ENCODE measurements at places on chromosomes 7 and 10.

- H3K4me3 ChIP-seq: no peak overlapping the region
- no peak for DNase-seq
- H3K4me1 ChIP-seq: no peaks in the 10 kb centered on the region
- H3K27me3 ChIP-seq: no peaks in the 10 kb centered on the region
These were observed 130.9 kb upstream of the PRR15 start for GRCh38 chr7:29432721-29433120.

DNA sequence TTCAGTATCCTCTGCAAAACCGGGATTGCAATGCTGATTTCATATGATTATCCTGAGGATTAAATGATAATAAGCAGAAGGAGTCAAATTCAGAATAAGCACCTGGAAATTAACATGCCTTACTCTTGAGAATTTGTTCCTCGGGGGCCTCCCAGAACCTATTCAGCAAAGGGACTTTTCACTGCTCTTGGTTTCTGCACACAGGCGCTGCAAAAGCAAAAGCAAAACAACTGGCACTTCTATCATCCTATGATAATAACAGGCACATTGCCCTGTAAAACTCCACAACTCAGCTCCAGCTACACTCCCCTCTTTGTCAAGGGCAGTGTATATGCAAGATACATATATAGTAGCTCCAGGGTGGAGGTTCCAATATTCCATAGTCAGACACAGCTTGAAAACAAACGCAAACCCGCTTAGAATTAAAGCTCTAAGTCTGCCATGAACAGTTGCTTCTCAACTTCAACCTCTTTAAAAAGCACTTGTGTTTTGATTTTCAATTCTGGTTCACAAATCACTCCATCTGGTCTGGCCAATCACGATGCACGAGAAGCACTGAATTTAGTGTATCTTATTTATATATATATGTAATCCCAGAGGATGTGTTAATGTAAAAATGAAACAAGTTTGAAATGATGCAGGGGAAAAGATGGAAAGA, 119.9 kb upstream of the PTER start:
- no peak for DNase-seq
- H3K27me3 ChIP-seq: no peaks in the 10 kb centered on the region
- no peaks in the 10 kb centered on the region for H3K36me3 ChIP-seq
- no peaks in the 10 kb centered on the region for H3K4me1 ChIP-seq
- no peak overlapping the region for H3K27ac ChIP-seq
- no peak overlapping the region for H3K4me3 ChIP-seq

GRCh38 chr7:135260470-135260869, 26.8 kb downstream of the STRA8 start:
- no peak overlapping the region for H3K4me3 ChIP-seq
- no peak overlapping the region for H3K27ac ChIP-seq
- no peak for DNase-seq
- H3K36me3 ChIP-seq: no peaks in the 10 kb centered on the region
- H3K4me1 ChIP-seq: peaks cover 4% of the 10 kb centered on the region

- H3K36me3 ChIP-seq: no peaks in the 10 kb centered on the region
- no peak for DNase-seq
- H3K27ac ChIP-seq: no peak overlapping the region
- H3K27me3 ChIP-seq: no peaks in the 10 kb centered on the region
- peaks cover 7% of the 10 kb centered on the region for H3K4me1 ChIP-seq
These were observed 225.0 kb upstream of the CELF2 start for GRCh38 chr10:10792681-10793080.

- no peak overlapping the region for H3K27ac ChIP-seq
- no peaks in the 10 kb centered on the region for H3K27me3 ChIP-seq
- no peak for DNase-seq
- H3K4me1 ChIP-seq: peaks cover 3% of the 10 kb centered on the region
- no peak overlapping the region for H3K4me3 ChIP-seq
These were observed 17.7 kb downstream of the LRRC20 start for GRCh38 chr10:70364772-70365091.

- H3K4me3 ChIP-seq: peak within 1 kb of the TSS; percentile 62
- H3K27me3 ChIP-seq: no peaks in the 10 kb centered on the region
- peak; percentile 10 for DNase-seq
- no peak within 1 kb of the TSS for H3K27ac ChIP-seq
These were observed at the start of gene GNG11 for GRCh38 chr7:93921607-93922566. GNG11 (plus strand) TSS chr7:93921735; CDS start chr7:93922138, 403 bp downstream.

DNA sequence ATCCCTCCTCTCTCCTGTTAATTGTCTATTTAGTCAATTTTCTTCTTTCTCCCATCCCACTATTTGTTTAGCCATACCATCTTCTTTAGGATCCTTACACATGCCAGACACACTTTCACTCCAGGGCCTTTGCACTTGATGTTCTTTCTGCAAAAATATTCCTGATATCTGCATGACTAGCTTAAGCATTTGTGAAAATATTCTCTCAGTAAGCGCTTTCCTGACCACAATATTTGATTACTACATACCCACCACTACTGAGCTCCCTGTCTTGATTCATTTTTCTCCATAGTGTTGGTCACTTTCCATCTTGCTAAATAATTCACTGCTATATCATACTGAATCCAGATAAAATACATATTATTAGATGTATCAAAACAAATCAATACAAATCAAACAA, 75.1 kb downstream of the SEMA3D start:
- DNase-seq: no peak
- no peak overlapping the region for H3K4me3 ChIP-seq
- H3K27ac ChIP-seq: no peak overlapping the region
- H3K4me1 ChIP-seq: no peaks in the 10 kb centered on the region
- no peaks in the 10 kb centered on the region for H3K27me3 ChIP-seq

DNA sequence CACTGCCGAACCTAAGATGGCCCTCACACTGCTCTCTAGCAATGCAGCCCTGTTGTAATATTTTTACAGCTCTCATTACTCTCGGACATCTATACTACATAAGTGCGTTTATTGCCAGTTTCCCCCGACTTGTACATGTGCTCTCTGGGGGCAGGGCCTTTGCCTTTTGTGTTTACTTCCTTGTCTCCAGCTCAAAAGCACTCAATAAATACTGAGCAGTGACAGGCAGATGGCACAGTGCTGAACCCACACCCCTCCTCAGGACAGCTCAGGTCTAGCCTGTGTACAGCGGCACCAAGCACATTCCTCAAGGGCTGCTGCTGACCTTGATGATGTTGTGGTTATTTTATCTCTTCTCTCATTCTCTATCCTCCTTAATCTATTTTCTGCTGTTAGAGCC, 68.0 kb upstream of the ELMO1 start:
- no peak for DNase-seq
- no peaks in the 10 kb centered on the region for H3K36me3 ChIP-seq
- H3K27ac ChIP-seq: no peak overlapping the region

GRCh38 chr10:36301539-36301938, 659.4 kb upstream of the FZD8 start:
- no peaks in the 10 kb centered on the region for H3K27me3 ChIP-seq
- H3K27ac ChIP-seq: no peak overlapping the region
- no peak overlapping the region for H3K4me3 ChIP-seq

- H3K4me3 ChIP-seq: no peak overlapping the region
- H3K27ac ChIP-seq: no peak overlapping the region
- no peak for DNase-seq
- peaks cover 4% of the 10 kb centered on the region for H3K4me1 ChIP-seq
- H3K27me3 ChIP-seq: no peaks in the 10 kb centered on the region
These were observed 212.0 kb upstream of the TBX20 start for GRCh38 chr7:35465791-35466336.

DNA sequence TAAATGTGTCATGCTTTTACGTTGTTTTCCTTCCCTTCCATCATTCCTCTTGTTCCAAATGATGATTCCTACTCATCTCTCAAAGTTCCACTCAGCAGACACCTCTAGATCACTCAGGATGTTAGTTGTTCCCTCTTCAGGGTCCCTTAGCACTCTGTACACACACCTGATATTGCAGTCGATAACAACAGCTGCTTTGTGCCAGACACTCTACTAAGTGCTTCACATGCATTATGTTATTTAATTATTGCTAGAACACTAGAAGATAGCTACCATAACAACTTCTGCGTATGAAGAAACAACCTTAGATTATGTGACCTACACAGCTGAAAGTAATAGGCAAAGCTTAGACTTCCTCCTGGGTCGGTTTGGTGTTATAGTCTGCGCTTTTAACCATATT, 29.6 kb downstream of the PCBD1 start:
- H3K27me3 ChIP-seq: no peaks in the 10 kb centered on the region
- H3K4me1 ChIP-seq: no peaks in the 10 kb centered on the region
- H3K36me3 ChIP-seq: no peaks in the 10 kb centered on the region
- no peak overlapping the region for H3K27ac ChIP-seq
- DNase-seq: no peak

DNA sequence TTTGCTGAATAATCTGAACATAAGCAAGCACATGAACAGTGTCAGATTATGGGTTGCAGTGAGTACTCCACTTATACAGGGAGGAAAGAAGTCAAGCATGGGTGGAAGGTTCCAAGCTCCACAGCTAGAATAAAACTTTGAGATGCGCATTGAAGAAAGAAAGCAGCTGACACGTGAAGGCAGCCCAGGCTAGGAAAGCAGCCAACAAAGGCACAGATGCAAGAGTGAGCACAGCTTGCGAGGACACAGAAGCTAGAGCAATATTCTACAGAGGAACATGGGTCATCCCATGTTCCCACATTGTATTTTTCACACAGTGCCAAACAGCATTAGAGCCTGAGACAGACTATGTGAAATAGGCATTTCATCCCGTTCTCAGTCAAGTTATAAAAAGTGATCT, 194.6 kb upstream of the TBX20 start:
- H3K4me1 ChIP-seq: no peaks in the 10 kb centered on the region
- DNase-seq: no peak
- H3K27ac ChIP-seq: no peak overlapping the region
- peaks cover under 1% of the 10 kb centered on the region for H3K27me3 ChIP-seq

GRCh38 chr7:137354961-137355360, 11.4 kb upstream of the PTN start:
- H3K4me3 ChIP-seq: no peak overlapping the region
- H3K27me3 ChIP-seq: no peaks in the 10 kb centered on the region
- DNase-seq: no peak
- no peaks in the 10 kb centered on the region for H3K36me3 ChIP-seq
- no peaks in the 10 kb centered on the region for H3K4me1 ChIP-seq

DNA sequence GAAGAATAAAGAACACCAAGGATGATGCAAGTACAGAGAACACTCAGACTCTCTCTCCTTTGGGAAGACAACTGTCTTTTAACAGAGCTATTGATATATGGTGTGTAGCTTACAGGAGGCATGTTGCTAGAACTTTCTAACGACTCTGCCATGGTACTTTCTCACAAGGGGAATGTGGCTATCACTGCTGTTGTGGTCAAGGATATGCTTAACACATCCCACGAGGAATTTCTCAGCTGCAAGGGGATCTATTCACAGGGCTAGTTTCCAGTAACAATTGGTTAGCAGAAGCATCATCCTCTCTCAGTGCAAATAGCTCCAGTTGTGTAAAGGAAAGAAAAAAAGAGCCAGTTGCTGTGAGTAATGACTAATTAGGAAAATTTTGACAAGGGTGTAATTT, 826.0 kb downstream of the SORCS1 start:
- no peaks in the 10 kb centered on the region for H3K4me1 ChIP-seq
- H3K27ac ChIP-seq: no peak overlapping the region

DNA sequence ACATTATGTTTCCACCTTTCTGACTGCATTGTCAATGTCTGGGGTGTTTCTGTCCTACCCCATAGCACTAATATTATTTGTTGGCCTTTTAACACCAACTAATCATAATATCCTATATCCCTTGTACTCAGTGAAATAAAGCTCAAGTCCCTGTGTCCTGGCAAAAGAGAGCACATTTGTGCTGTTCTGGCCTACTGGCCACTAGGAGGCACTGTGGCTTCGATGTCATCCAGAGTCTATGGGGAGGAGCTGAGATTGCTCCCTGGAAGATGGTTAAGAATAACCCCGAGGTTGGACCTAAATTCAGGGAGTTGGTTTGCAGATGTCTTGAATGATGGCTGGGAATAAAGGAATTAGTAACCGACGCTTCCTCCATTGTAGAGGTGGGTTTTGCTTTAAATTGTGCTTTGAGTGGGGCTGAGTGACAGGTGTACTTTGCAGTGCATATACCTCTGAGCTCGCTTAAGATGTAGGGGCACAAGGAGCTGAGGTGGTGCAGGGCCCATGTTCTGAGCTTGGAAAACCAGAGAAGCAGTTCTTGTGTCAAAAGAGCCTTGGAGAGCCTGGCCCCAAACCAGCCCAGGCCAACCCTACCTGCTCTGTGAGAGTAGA, 191.2 kb upstream of the PRSS1 start:
- peak; percentile 23 for DNase-seq
- H3K27me3 ChIP-seq: no peaks in the 10 kb centered on the region
- H3K36me3 ChIP-seq: no peaks in the 10 kb centered on the region
- no peak overlapping the region for H3K4me3 ChIP-seq

- H3K27ac ChIP-seq: no peak overlapping the region
- H3K4me3 ChIP-seq: no peak overlapping the region
- no peaks in the 10 kb centered on the region for H3K4me1 ChIP-seq
- H3K36me3 ChIP-seq: no peaks in the 10 kb centered on the region
These were observed 133.2 kb upstream of the PRR15 start for GRCh38 chr7:29430279-29430949.

DNA sequence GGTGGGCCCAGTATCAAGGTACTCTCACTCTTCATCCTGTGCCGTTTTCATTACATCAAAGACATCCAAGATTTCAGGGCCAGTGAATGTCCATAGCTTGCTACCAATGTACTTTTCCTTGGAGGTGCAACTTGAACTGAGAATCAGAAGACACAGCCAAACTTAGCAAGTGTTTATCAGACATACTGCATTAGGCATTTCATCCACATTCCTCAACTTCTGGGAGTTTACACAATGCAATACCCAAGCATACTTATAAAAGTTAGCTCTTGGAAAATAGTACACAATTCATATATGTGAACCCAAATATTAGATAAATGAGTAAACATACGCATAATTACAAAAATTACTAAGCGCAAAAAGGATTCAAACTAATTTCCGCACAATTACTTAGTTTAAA, 216.3 kb upstream of the RHOBTB1 start:
- no peaks in the 10 kb centered on the region for H3K36me3 ChIP-seq
- H3K4me1 ChIP-seq: no peaks in the 10 kb centered on the region
- H3K27me3 ChIP-seq: no peaks in the 10 kb centered on the region

DNA sequence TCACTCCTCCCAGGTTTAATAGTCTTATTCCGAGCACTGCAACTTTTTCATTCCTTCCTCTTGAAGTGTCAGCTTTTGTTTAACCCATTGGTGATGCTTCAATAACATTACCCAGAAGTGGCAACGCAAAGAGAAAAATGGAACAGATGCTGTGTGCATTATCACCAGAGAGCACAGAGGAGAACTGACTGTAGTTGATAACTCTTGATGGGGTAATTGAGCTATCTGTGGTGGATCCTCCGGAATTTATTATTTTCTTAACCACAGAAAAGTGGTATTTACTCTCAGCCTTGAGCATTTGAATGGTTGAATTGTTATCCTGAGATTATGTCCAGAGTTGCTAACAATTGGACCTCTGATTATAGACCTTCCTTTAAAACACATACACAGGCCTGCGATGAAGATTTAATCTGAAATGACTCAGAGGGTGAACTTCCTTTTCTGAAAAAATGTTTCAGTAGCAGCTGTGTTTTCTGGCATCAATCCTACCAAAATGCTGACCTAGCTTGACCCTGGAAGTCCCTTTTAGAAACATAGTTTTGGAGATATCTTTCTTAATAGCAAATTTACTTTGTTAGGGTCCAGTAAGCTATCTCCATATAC, 1584.4 kb upstream of the LRRTM3 start:
- H3K4me3 ChIP-seq: no peak overlapping the region
- no peaks in the 10 kb centered on the region for H3K36me3 ChIP-seq
- H3K27me3 ChIP-seq: no peaks in the 10 kb centered on the region
- no peak for DNase-seq

- no peak overlapping the region for H3K27ac ChIP-seq
- DNase-seq: no peak
- no peaks in the 10 kb centered on the region for H3K27me3 ChIP-seq
- no peak overlapping the region for H3K4me3 ChIP-seq
- no peaks in the 10 kb centered on the region for H3K4me1 ChIP-seq
- H3K36me3 ChIP-seq: no peaks in the 10 kb centered on the region
These were observed 273.3 kb downstream of the FZD1 start for GRCh38 chr7:91537260-91538152.

Data from H1 (cell line).